WTC11 (cell line): ENCODE measurements at places on chromosomes 5 and 9. TPM values are rescaled to one million over a fixed set of nuclear protein-coding genes. Genes with fewer than 3 reads are reported as not detected.
A peak's percentile ranks its signal among the peaks of the same experiment; 100 is the strongest.

Gene C5
- total RNA-seq, result 0.57 to 0.71 TPM (median 0.62 TPM) in 3 replicates

- peak; percentile 9 for DNase-seq
- peaks cover 9% of the 10 kb centered on the region for H3K36me3 ChIP-seq
- H3K4me3 ChIP-seq, result no peak overlapping the region
- H3K27ac ChIP-seq, result no peak overlapping the region
- H3K27me3 ChIP-seq, result no peaks in the 10 kb centered on the region
Observed at GRCh38 chr9:93261735-93262523, 78.0 kb downstream of the WNK2 start.

Gene LCN6
- total RNA-seq, result not detected in 3 replicates

Gene NMUR2
- total RNA-seq, result 0.16 TPM in 1 of 3 replicates, not detected in the others

GRCh38 chr5:165057145-165057544 is 1551.7 kb downstream of the MAT2B start:
- H3K36me3 ChIP-seq, result no peaks in the 10 kb centered on the region
- H3K4me1 ChIP-seq, result no peaks in the 10 kb centered on the region
- no peak for DNase-seq
- no peak overlapping the region for H3K4me3 ChIP-seq
- H3K27me3 ChIP-seq, result no peaks in the 10 kb centered on the region
